CD4-positive, CD25-positive, alpha-beta regulatory T cell (primary cell): ENCODE measurements at places on chromosomes 2 and 18.

DNA sequence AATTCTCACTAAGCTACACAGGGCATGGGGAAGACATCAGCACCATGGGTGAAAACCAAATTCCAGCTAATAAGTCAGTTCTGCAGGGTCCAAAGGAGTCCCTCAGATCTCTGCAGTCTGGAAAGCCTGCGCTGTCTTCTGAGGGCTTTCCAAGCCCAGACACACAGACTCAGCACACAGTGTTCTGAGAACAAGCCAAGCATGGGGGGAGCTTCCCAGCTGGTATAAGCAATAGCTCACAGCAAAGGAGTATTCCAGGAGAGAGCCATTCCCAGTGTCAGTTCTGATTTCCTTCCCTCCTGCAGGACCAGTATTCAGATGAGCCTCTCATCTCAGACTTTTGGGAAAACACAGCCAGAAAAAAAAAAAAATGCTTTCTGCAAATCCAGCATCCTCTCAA is 370.8 kb downstream of the TNS1 start:
- DNase-seq = no peak

GRCh38 chr2:102480285-102481195 is 7.5 kb downstream of the SLC9A4 start:
- no peak for DNase-seq

DNA sequence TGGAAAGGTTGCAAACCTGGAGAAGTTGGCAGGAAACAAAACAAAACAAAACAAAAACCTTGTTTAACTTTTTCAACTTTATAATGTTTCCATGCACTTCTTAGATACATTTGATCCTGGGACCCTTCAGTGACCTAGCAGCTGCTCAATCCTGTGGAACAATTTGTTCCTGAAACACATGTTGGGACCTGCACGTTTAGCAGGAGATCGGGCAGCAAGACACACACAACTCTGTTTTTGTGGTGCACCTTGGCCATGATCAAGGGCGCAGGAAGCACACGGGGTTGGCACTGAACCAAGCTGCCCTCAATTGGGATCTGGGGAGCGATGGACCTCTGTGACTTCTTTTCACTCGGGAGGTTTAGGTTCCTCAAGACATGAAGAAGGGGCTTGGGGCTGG is 268.7 kb downstream of the LOXHD1 start:
- DNase-seq = no peak

DNA sequence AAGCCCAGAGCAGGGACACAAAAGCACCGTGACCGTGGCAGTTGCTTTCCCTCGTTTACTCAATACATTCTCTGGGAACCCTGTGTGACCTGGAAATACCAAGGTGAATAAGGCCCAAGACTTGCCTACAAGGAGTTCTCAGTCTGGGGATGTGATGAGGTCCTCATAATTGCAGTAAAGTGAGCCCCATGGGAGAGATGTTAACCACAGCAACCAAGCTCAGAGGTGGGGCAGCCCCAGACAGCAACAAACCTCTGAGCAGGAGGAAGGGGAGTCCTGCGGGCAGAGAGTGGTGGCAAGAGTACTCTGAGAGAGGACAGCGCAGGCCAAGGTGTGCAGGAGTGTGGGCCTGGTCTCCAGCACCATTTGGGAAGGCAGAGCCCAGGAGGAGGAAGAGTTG is 91.6 kb downstream of the TTC32 start:
- no peak for DNase-seq

DNA sequence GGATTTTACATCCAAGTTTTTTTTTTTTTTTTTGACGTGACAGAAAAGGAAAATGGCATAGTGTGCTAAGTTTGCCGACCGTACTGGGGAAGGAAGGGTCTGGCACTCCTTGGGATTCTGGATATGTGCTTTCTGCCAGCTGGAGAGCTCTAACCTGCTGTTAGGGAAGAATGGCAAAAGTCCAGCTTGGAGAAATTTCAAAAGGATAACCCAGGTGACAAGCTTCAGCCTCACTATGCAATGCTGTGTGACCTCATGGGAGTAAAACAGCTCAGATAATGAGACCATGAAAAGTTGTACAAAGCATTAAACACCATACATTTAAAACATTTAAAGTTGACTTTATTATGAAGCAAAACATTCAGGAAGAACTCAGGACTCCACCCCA is 10.3 kb upstream of the GPR45 start:
- DNase-seq = no peak

DNA sequence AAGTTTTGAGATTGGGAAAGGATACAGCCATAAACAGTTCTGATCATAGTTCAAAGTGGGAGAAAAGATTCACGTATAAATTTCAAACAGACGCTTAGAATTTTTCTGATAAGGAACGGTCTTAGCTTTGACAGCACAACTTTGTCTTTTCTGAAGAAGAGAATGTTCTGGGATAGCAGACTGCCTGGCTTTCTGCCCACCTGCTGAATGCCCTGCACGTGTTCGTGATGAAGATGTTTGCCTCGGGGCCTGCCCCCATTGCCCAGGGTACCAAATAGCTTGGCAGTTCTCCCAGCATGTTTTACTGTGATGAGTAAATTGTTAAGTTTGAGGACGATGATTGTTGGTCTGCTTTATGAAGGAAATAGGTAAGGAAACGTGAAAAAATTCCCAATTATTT is 4.6 kb downstream of the MRPL33 start:
- DNase-seq = no peak
